Left ventricle myocardium superior (tissue), 1 donor: ENCODE measurements at places on chromosomes 16 and 17.

- DNase-seq: no peak
These were observed 388.2 kb upstream of the MAF start for GRCh38 chr16:79988721-79989220.

GRCh38 chr17:78676412-78677302 is 99.5 kb upstream of the DNAH17 start:
- DNase-seq: no peak

DNA sequence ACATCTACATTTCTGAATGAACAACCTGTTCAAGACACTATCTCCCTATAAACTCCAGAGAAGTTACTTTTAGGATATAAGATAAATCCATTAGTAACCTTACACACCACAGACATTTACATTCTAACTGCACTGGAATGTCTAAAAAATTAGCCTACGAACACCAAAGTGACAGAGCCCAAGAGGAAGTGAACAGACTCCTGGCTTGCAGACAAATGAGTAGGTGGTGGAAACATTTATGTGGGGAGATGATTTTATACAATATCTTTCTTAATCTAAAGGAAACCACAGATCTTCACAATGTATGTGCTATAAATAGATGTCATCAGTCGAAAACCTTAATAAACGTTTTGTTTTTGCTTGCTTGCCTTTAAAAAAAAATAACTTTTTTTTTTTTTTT is 18.8 kb downstream of the ZNF652 start:
- no peak for DNase-seq

DNA sequence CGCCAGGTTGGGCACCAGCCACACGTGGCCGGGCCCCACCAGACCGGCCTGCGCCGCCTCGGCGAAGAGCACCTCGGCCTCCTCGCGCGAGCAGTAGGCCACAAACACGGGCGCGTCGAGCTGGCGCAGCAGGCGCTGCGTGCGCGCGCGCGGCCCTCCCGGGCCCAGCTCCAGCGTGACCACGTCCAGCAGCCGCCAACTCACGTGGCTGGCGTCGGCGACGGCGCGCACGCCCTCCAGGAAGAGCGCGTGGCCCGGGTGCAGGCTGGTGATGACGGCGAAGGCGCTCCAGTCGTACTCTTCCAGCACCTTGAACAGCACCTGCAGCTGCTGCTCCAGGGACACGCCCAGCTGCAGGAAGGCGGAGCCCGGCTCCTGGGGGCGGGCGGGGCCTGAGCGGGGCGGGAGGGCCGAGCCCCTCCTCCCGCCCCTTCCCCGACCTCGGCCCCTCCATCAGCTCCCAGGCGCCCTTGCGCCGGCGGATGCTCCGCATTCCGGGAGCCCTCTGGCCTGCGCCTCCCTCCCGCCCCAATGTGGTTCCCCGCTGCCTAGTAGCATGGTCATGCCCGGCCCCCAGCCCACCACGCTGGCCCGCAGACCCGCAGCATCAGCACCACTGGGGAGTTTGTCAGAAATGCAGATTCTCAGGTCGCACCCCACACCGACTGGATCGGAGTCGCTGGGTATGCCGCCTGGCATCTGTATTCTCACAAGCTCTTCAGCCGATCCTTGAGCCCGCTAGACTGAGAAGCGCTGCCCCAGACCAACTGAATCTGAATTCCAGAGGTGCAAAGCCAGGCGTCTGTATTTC is 7.2 kb downstream of the GRIN2C start:
- no peak for DNase-seq

- no peak for DNase-seq
These were observed 3.8 kb upstream of the SNX20 start for GRCh38 chr16:50684823-50685461.

GRCh38 chr17:5531085-5531418 is 44.7 kb downstream of the MIS12 start:
- DNase-seq: no peak
